ENCODE measurements at places on chromosomes 1 and 21.

GRCh38 chr1:174352883-174353608 lies 94.7 kb upstream of the GPR52 start:
- no peak for DNase-seq

GRCh38 chr1:116915086-116915661 lies 5.5 kb downstream of the PTGFRN start:
- DNase-seq: no peak

- DNase-seq: no peak
Observed at GRCh38 chr1:8419172-8419571, 101.3 kb downstream of the SLC45A1 start.

GRCh38 chr1:241336335-241336734 lies 20.7 kb downstream of the RGS7 start:
- DNase-seq: no peak

GRCh38 chr1:54564312-54565112 lies 16.5 kb downstream of the ACOT11 start:
- DNase-seq: no peak

DNA sequence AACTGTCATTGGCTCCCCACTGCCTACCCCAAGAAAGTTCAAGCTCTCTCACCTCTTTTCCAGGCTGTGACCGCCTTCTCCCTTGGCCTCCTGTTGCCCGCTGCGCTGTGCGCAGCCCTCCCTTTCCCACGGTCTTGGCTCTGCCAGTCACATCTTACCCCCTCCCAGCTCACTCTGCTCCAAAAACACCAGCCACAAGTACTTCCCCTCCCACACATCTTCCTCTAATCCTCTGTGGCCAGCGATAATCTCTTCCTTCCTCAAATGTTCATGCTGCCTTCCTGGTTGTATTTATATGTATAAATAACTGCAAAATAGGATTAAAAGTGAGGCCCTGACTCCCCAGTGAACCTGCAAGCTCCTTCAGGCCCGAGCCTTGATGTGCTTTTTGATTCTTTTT lies 81.8 kb downstream of the AJAP1 start:
- no peak for DNase-seq

DNA sequence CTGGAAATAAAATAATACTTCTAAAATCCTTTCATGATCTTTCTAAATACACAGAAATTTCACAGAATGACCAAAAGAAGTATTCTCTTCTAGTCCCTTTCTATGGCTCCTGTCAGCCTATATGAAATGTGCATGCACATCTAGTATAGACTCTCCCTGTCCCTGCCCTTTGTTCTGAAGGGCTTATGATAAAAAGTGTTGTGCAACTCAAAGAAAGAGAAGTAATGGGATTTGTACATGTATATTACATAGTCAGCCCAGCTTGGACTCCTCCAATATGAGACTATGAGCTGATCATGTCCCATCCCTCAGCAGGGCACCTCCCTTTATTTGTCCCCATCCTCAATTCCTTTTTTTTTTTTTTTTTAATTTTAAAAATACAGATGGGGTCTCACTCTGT lies 42.1 kb upstream of the LAX1 start:
- no peak for DNase-seq

DNA sequence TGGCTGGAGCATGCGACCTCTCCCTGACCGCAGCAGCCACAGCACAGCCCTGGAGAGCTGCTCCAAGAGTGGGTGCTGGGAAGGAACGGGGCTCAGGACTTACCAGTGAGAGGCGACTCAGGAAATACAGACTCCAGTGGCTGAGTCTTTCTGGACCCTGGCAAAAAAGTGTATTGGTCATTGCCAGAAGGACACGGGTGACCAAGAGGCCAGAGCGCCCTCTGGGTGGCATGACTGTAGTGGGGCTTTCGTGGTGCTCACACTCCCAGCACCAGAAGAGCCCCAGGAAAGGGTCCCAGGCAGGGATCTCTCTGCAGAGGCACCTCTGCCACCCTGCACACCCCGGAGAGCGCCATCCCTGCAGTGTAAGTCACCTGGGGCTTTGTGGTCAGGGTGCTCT lies 8.9 kb upstream of the PRDM16 start:
- no peak for DNase-seq

DNA sequence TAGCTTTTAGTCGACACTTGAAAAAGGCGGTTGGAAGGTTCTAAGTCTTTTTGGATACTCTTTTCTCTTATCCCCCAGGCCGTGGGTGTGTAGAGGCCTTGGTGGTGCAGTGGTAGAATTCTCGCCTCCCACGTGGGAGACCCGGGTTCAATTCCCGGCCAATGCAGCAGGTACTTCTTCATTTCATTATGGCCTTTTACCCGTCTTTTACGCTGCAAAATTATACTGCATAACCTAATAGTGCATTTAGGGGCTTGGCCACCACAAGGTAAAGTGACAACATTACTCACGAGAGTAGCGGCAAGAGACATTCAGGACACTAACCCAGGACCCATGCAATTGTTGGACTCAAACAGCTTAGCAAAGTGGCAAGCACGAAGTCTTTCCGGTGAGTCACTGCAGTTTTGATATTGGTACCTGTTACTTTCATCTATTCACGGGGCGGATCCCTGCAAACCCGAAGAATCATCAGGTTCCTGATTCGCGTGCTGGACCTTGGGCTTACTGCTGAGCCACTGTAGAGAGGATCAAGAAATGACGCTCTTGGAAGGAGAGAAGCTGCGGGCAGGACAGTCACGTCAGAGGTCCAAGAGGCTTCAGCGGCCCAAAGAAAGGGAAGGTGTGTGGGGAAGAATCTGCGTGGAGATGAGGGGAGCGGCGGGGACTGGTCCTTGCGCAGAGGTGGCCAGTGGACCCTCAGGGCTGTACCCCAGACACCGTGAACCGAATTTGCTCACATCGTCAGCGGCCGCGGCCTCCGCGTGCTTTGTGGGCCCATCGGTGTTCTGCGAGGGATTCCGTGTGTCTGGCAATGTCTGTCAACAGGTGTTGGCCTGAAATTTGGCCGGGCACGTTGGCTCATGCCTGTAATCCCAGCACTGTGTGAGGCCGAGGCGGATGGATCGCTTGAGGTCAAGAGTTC lies 12.9 kb upstream of the RNU1-4 start:
- no peak for DNase-seq

DNA sequence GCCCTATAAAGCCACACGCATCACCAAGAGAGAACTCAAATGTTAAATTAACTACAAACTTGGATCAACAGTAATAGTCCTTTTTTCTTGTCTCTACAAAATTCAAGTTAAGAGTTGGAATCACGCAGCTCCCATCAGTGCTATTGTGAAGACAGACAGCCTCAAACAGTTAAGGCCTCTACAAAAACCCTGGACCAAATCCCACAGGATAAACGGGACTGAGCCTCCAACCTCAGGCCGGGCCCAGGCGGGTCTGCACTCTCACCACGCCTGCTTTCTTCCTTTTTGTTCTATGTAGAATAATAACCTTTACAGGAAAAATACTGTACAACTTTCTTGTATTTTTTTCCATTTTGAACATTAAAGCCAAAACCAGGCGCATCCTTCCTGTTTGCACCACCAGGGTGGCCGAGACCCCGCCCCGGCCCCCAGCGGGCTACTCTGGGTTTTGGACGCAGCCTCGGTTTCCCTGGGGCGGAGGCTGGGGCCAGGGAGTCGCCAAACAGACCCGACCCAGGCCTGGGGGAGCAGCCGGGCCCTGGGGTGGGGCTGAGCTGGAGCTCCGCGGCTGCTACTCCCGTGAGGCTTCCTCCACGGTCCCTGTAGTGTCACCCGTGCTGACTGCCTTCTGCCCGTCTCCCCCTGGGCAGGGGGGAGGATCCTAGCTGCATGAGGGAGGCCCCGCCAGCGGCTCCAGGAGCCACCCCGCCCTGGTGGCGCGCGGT lies 158.4 kb downstream of the CASZ1 start:
- DNase-seq: no peak

- no peak for DNase-seq
Observed at GRCh38 chr1:51514733-51515132, 4.3 kb downstream of the EPS15 start.

DNA sequence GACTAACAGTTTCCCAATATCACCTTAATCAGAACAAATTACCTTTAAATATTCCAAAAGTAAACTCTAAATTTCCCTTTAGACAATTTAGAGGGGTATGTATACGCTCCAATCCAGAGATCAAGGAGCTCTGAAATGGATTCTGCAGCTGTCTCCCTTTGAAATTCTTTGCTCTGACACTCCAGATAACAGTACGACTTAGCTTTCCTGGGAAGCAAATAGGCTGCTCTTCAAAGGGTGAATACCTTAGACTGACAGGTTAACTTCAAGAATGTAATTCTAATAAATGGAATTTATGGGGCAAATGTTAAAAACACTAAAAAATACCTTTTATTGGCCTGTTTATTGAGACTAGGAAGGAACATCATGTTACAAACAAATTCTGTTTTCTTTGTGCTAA lies 357.2 kb downstream of the USP25 start:
- DNase-seq: no peak

DNA sequence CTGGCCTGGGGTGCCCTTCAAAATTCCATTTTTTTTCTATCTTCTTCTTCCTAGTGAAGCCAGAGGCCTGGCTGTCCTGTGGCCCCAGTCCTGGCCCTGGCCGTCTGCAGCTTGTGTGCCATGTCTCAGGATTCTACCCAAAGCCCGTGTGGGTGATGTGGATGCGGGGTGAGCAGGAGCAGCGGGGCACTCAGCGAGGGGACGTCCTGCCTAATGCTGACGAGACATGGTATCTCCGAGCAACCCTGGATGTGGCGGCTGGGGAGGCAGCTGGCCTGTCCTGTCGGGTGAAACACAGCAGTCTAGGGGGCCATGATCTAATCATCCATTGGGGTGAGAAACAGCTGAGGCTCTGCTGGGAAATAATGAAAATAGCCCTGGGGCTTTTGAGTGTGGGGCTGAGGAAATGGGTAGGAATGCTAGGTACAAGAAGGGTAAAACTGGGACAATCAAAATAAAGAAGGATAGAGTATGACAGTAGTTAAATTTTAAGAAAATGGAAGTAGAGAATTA lies 2.1 kb downstream of the CD1E start:
- DNase-seq: no peak

- DNase-seq: no peak
Observed at GRCh38 chr1:8879922-8880676, 1.6 kb upstream of the ENO1 start.

DNA sequence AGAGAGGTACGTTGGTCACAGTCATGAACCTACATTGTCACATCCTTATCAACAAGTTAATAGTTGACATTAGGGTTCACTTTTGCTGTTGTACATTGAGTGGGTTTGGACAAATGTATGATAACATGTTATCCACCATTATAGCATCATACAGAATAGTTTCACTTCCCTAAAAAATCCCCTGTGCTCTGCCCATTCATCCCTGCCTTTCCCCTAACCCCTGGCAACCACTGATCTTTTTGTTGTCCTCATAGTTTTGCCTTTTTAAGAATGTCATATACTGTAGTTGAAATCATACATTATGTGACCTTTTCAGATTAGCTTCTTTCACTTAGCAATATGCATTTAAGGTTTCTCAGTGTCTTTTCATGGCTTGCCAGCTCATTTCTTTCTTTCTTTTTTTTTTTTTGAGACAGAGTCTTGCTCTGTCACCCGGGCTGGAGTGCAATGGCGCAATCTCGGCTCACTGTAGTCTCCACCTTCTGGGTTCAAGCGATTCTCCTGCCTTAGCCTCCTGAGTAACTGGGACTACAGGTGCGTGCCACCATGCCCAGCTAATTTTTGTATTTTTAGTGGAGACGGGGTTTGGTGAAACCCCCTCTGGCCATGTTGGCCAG lies 50.6 kb downstream of the UCK2 start:
- DNase-seq: no peak

DNA sequence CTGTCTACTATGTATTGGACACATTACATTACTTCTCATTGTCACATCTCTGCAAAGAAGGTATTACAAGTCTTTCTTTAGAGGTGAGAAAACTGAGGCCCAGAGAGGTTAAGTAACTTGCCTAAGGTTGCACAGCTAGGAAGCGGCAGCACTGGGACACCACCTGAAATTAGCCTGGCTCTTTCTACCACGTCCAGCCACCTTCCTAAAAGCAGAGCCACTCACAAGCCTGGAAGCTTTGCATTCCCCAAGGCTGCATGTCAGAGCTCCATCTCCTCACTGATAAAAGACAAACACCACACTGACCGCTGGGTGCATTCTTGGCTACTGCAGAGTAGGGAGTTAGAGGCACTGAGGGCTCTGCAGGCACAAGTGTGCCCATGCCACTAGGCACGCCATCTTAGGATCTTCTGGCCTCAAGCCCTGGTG lies 2.4 kb downstream of the CD247 start:
- DNase-seq: no peak

- DNase-seq: no peak
Observed at GRCh38 chr21:15031790-15032357, 32.9 kb downstream of the NRIP1 start.

DNA sequence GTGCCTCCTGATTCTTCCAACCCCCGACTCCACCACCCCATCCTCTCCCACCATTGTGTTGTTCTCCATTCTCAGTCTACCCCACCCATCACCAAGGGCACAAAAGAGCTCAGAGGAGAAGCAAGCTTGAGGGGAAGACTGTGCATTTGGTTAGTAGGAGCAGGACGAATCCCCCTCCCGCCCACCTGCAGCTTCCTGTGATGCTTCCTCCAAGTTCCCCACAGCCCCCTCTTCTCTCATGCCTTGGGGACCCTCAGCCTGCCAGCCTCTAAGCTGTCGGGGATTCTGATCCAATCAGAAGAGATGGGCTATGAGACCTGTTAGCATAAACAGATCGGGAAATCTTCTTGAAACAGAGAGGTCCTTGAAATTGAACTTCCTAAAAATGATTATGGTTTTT lies 22.2 kb upstream of the CAPZB start:
- no peak for DNase-seq

DNA sequence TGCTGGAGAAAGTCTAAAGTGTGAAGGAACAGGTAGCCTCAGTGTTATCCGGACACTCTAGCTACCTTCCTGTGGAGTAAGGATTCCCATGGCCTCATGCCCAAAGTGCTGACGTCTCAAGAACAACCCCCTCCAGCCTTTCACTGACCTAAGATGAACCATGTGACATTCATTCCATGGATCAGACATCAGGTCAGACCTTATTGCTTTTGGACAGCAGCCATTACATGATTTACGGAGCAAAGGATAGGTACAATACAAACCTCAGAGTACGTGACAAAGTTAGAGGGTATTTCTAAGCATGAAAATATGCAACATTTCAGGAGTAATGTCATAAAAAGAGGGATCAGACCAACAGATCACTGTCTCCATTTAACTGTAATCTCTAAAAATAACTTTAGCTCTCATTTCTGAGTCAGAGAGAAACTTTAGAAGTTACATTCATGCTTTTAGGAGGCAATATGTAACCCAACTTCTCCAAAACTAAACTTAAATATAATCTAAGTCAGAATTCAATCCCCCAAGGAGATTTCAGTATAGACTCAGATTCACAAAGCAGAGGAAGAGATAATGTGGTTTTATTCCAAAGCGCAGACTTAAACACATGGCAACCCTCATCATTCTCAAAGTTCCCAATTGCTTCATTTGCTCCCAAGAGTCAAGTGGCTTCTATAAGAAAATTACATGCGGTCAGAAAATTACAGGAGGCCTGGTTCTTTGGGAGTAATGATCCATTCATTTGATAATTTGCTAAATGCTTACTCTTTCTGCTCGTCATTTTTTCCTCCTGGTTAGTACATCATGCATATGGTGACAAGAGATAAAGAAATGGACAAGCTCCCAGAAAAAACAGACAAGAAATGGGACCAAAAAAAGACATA lies 280.4 kb downstream of the SETD4 start:
- no peak for DNase-seq

- DNase-seq: no peak
Observed at GRCh38 chr1:229563241-229563640, 4.7 kb upstream of the ABCB10 start.
